ENCODE measurements at places on chromosomes 13 and 19.

DNA sequence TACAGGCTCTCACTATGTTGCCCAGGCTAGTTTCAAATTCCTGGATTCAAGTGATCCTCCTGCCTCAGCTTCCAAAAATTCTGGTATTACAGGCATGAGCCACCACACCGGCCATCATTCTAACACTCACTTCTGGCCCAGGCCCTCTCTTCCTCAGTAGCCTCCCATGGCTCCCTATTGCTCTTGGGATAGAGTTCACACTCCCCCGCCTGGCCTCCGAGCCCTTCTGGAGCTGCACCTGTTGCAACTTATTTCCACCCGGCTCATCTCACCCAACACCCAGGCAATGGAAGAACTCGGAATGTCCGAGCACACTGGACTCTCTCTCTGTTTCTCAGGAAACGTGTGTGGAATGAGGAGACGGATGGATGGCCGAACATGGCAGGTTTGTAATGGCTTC, 9.0 kb upstream of the SBK3 start:
- no peak for DNase-seq

GRCh38 chr13:40787062-40787461, 2.3 kb upstream of the SLC25A15 start:
- DNase-seq = no peak

DNA sequence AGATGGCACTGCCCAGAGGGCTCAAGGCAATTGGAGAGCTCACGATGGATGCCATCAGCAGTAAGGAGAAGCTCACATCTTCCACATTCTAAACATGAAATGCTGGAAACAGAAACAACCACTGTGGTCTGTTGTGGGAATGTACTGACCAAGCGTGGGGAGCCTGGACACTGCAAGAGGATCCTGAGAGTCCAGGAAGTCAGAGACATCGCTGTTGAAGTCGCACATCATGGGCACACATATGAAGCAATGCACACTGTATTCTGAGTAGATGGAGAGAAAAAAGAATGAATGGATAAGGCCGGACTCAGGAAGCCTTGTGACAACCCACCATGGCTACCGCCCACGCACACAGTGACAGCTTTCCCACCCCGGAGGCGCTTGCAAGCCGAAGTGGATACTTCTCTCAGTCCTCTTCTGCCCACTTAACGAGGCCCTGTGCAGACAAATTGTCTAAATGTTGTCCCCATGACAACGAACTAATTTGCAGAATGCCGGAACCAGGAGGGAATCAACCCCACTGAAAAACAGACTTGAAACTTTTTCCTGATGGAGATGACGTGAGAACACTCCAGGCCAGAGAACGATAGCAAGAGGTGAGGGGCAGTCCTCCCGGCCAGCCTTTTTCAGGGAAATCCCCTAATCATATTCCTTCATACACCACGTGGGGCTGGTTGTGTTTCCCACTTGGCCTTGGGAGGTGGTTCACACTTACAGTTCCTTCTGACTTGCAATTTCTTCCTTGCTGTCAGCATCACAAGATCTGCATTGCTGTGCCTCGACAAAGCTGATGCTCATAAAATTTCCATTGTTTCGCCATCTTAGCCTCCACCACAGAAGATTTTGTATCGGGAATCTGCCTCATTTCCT, 109.6 kb upstream of the SERP2 start:
- DNase-seq = no peak

DNA sequence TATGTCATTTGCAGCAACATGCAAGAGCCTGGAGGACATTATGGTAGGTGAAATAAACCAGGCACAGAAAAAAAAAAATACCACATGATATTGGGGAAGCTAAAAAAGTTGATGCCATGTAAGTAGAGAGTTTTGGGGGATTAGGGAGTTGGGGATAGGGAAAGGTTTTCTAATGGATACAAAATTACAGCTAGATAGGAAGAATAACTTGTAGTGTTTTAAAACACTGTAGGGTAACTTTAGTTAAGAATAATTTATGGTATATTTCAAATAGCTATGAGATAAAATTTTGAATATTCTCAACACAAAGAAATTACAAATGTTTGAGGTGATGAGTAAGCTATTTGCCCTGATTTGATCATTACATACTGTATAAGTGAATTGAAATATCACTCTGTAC, 1456.7 kb upstream of the MIR17HG start:
- DNase-seq = no peak

- no peak for DNase-seq
Measured at GRCh38 chr13:58080806-58081205, 449.3 kb downstream of the PCDH17 start.

- DNase-seq = no peak
Measured at GRCh38 chr13:37014609-37015008, 14.0 kb downstream of the EXOSC8 start.

- DNase-seq = peak; percentile 52
Measured at GRCh38 chr13:97194479-97194878, 27.7 kb upstream of the MBNL2 start.

- DNase-seq = no peak
Measured at GRCh38 chr19:16398530-16399249, 73.1 kb downstream of the EPS15L1 start.

DNA sequence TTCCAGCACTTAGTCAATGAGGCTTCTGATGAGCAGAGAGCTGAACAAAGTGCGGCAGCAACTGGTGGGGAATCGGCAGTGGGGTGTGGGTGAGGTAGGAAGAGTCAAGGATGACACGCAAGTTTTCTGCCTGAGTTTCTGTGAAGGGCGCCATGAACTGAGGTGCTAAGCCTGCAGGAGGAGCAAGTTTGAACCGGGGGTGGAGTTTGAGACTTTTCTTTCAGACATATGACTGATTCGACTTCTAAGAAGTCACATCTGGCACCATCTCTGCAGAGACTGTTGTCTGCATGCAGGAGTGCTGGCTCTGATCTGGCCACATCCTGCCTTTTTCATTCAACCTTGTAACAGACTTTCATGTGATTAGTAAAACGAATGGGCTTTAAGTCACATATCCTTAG, 14.8 kb upstream of the GPI start:
- DNase-seq = no peak

- DNase-seq = no peak
Measured at GRCh38 chr19:2288818-2289713, 7.1 kb upstream of the PEAK3 start.

- DNase-seq = no peak
Measured at GRCh38 chr13:106415442-106415841, 120.0 kb downstream of the EFNB2 start.
